ELR (cell line): ENCODE measurements at places on chromosomes 7 and 10.

DNA sequence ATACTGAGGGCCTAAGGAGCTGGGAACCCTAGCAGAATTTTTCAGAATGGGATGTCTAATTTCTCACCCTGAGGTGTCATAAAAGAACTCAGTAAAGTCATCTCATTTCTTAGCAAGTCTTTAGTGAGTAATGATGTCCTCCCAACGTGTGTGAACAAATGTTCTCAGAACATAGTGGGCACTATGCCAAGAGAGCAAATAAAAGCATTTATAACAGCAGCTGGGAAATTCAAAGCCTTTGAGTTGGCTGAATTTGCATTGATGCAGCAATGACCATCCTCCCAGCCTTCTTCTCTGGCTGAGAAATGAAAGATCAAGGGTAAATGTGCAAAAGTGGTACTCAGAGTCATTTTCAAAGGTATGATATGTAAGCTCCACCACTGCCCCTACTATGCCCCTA lies 109.4 kb downstream of the FAM107B start:
- no peak for DNase-seq

DNA sequence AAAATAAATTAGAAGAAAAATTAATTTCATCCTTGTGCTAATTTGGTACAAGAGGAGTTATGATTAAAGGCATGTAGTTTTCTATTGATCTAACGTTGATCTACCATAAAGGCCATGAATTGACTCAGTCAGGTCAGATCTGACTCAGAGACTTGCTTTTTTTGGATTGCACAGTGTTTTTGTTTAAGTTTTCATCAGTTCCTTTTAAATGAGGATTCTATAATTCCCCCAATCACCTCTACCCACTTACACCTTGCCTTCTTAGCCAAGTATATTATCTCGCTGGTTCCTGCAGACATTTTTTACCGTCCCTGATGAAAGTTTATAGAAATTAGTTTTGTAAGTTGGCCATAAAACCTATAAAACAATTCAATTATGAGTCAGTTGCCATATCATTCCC lies 132.4 kb upstream of the PALS2 start:
- DNase-seq: peak; percentile 21

DNA sequence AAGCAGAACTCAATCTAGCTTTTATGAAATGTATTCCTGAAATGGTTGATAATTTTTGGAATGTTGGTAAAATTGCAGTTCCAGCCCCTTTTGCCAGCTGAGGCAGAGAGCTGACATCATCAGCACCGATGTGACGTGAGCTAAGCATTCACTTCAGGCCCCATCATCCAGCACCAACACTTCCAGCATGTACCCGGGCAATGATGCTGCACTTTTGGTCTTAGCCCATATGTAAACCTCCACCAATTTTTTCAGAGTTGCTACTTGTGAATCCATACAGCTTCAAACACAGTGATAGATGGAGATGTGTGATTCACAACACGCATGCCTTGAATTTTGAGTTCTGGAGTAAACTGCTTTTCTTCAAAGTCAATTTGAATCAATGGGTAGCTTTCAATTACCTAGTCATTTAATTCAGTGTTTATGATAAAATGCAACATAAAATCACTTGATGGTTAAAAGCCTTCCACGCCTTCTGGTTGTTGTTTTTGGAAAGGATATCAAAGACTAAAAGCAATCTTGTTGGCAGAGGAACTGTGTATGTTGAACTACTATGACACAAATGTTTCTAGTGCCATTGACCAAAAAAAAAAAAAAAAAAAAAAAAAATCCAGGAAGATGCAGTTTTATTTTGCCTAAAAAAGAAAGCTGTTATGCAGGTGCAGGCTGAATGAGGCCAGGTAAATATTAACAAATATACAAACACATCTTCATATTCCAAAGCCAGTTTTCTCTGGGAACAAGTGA lies 73.9 kb downstream of the NRP1 start:
- DNase-seq: peak; percentile 41

DNA sequence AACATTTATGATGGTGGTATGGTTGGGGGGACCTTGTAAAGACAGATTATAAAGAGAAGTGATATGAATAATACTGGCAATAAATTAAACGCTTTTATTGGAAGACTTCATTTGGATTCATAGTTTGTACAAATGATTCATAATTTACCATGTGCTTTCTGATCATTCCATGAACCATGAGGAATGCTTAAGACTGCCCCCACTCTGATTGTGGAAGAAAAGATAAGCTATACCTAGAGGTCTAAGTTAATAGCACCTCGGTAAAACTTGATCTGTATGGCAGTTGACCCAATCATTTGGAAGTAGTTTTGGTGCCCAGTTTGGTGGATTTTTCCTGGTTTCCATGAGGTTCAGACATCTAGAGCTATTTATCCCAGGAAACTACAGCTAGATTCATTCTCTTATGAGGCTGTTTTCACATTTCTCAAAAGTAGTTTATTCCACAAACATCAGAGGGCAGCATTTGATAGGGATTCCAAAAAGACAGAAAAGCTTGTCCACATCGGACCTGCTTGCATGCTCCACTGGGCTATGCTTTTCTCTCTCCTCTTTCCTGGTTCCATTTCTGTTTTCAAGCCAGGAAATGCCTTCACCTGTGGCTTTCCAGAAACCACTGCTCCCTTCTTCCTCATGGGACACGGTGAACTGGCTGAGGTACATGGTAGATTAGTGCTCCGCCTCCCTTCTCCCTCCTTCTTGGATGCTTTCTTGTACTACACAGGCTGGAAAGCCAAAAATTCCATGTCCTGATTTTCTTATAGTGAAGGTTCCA lies 29.2 kb downstream of the TFAM start:
- DNase-seq: peak; percentile 67

- no peak for DNase-seq
Measured at GRCh38 chr10:114713525-114714090, 55.5 kb upstream of the ABLIM1 start.

- peak; percentile 47 for DNase-seq
Measured at GRCh38 chr10:22712956-22713852, 1.2 kb downstream of the PIP4K2A start.

- no peak for DNase-seq
Measured at GRCh38 chr10:131795761-131796160, 105.0 kb upstream of the PPP2R2D start.

- DNase-seq: no peak
Measured at GRCh38 chr7:1076184-1077072, 11.5 kb upstream of the GPER1 start.

GRCh38 chr10:78435484-78436221 lies 402.0 kb downstream of the RPS24 start:
- no peak for DNase-seq

DNA sequence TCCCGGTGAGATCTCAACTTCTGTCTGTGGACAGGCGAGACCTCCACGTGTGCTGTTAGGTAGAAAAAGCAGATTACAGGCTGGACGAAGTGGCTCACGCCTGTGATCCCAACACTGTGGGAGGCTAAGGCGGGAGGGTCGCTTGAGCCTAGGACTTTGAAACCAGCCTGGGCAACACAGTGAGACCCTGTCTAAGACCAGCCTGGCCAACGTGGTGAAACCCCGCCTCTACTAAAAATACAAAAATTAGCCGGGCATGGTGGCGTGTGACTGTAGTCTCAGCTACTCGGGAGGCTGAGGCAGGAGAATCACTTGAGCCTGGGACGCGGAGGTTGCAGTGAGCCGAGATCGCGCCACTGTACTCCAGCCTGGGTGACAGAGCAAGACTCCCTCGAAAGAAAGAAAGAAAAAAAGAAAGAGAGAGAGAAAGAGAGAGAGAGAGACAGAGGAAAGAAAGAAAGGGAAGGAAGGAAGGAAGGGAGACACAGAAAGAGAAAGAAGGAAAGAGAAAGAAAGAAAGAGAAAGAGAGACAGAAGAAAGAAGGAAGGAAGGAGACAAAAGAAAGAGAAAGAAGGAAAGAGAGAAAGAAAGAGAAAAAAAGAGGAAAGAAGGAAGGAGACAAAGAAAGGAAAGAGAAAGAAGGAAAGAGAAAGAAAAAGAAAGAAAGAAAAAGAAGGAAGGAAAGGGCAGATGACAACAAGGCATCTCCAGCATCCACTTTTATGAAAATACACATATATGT lies 29.6 kb upstream of the SUN1 start:
- DNase-seq: no peak

GRCh38 chr7:131733604-131734003 lies 177.2 kb upstream of the PODXL start:
- no peak for DNase-seq
